Esophagus squamous epithelium (tissue), 5 donors: ENCODE measurements at places on chromosomes 7 and 10.

DNA sequence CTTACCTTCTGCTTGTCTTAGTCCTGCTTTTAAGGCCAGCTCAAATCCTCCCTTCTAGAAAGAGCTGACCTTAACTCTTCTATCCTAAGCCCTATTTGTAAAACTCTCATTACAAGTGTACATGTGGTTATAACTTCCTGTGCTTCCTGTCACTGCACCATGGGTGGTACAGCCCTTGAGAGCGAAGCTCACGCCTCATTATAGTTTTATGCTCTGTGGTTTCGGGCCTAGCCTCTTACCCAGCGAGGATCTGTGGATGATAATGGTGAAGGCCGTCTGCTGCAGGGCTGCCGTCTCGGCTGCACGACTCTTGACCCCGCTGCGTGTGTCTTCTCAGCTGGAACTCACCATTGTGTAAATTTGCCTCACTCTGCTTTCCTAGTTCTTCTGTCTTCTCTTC is 74.6 kb downstream of the CUL1 start:
- H3K27ac ChIP-seq: no peak overlapping the region
- H3K27me3 ChIP-seq: no peaks in the 10 kb centered on the region
- H3K4me1 ChIP-seq: no peaks in the 10 kb centered on the region
- no peak for DNase-seq

GRCh38 chr7:890868-891267 is 14.5 kb downstream of the GET4 start:
- no peaks in the 10 kb centered on the region for H3K27me3 ChIP-seq
- peaks cover 93% of the 10 kb centered on the region for H3K36me3 ChIP-seq
- H3K4me3 ChIP-seq: no peak overlapping the region
- no peak overlapping the region for H3K27ac ChIP-seq
- DNase-seq: no peak

DNA sequence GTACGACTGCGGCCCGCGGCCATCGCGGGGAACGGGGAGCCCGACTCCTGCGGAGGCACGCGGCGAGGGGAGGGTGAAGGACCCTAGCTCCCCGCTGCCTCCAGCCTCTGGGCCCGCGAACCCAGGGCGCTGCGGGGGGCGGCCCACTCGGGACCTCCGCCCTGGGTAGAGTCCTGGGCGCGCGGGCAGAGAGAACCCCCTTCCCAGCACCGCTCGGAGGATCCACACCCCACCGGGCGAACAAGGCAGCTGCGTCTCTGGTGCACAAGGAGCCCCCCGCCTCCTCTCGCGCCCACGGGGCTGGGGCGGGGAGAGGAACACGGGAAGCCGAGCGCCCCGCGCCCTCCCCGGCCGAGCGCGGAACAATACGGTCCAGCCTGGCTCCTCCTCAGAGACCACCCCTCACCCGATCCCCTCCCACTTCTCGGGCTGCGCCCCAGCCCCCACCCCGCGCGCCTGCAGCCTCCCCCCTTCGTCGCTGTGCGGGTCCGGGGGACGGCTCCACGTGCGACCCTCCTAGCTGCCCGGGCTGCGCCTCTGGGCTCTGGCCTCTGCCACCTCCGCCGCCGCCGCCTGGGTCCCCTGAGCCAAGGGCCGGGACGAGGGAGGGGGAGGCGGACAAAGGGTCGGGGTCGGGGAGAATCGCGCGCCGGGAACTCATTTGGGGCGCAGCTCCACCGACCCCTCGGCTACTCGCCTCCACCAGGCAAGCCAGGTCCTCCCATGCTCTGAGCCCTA is at the start of gene WDR86:
TSS of gene WDR86 (minus strand) at position 372 of the 738 bp plus-strand sequence. CDS start 449 bp downstream, outside the sequence.
- peaks cover 25% of the 10 kb centered on the region for H3K27me3 ChIP-seq
- no peaks in the 10 kb centered on the region for H3K36me3 ChIP-seq

DNA sequence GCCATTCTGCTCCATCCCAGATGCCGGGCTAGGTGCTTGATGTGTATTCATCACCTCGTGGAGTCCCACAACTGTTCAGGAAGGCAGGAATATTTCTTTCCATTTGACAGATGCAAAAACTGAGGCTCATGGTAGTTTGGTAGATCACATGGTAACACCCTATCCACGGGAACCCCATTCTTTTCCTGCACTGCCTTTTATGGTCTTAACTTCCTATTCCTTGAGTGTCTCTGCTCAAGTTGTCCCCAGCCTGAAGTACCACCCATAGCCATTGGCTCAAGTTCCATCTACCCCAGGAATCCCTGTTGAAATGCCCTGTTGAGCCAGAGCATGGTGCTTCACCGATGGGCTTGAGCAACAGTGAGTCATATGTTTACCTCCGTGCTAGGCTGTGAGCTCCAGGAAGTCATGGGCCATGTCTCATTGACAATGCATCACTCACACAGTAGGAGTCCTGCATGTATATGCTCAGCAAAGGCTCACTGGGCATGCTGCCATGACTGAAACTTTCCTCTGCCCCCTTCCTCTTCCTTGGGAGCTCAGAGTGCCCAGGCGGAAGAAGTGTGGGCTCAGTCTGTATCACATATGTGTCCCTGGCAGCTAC is 71.7 kb upstream of the ADAM12 start:
- DNase-seq: no peak
- H3K27ac ChIP-seq: peak overlapping the region; percentile 21

DNA sequence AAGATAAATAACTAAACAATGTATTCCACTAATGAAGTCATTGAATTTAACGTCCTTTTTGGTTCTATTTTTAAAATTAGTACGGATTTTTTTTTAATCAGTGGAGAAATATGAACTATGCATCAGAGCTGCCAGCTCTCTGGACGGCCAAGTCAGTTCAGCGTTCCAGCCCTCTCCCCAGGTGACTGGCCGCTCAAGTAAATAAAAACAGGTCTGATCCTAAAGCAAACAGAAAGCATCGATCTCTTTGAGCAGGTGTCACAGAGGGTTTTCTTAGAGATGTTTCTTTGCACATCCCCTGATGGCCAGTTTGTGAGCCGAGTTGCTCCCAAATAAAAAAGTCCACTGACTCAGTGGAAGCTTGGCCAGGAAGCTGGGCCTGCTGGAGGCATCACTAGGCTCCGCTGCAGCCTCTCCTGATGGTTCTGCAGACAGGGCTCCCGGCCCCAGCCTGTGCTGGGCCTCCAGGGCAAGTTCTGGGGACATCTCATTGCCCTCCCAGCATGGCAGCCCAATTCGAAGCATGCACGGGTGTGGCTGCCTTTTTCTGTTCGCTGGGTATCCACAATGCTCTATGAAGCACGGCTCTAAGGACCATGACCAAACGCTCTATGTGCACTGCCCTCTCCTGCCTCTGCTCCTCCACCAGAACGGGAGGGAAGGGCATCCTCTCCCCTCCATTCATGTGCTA is 74.7 kb upstream of the PPP2R2D start:
- no peaks in the 10 kb centered on the region for H3K27me3 ChIP-seq
- no peak overlapping the region for H3K4me3 ChIP-seq
- H3K4me1 ChIP-seq: no peaks in the 10 kb centered on the region
- no peak for DNase-seq
- no peak overlapping the region for H3K27ac ChIP-seq
- H3K36me3 ChIP-seq: no peaks in the 10 kb centered on the region

- DNase-seq: no peak
- no peaks in the 10 kb centered on the region for H3K36me3 ChIP-seq
Measured at GRCh38 chr7:39851466-39852045, 98.5 kb upstream of the CDK13 start.
